Trophoblast cell (in vitro differentiated cells and primary cell): ENCODE measurements at places on chromosomes 16 and 17.

GRCh38 chr16:70635336-70636016, 10.9 kb upstream of the IL34 start:
- no peak overlapping the region for H3K4me3 ChIP-seq
- no peak overlapping the region for H3K27ac ChIP-seq
- peaks cover 3% of the 10 kb centered on the region for H3K4me1 ChIP-seq
- no peaks in the 10 kb centered on the region for H3K36me3 ChIP-seq
- H3K27me3 ChIP-seq: no peaks in the 10 kb centered on the region
- peak; percentile 44 for DNase-seq

GRCh38 chr16:49484451-49484849, 110.8 kb downstream of the C16orf78 start:
- no peak overlapping the region for H3K4me3 ChIP-seq
- DNase-seq: peak; percentile 22
- H3K27ac ChIP-seq: no peak overlapping the region
- no peaks in the 10 kb centered on the region for H3K4me1 ChIP-seq

GRCh38 chr17:39165178-39165840, 652 bp downstream of the ARL5C start:
- no peaks in the 10 kb centered on the region for H3K36me3 ChIP-seq
- DNase-seq: no peak
- H3K27ac ChIP-seq: no peak overlapping the region
- peaks cover 9% of the 10 kb centered on the region for H3K27me3 ChIP-seq
- H3K4me1 ChIP-seq: peaks cover 19% of the 10 kb centered on the region

DNA sequence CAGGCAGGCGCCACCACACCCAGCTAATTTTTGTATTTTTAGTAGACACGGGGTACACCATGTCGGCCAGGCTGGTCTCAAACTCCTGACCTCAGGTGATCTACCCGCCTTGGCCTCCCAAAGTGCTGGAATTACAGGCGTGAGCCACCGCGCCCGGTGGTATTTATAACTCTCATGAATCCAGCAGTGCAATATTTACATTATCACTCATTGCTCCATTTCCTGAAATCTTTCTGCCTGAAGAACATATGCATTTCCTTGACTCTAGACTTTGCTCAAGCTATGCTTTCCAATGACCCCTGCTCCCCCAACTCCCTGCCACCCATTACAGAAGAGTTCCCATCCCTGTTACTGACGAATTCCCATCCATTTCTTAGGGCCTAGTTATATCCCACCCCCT, 19.7 kb upstream of the NDUFAB1 start:
- H3K4me1 ChIP-seq: no peaks in the 10 kb centered on the region
- no peak overlapping the region for H3K4me3 ChIP-seq
- no peak overlapping the region for H3K27ac ChIP-seq
- no peaks in the 10 kb centered on the region for H3K27me3 ChIP-seq

- H3K36me3 ChIP-seq: no peaks in the 10 kb centered on the region
- H3K4me1 ChIP-seq: peaks cover 5% of the 10 kb centered on the region
- no peak overlapping the region for H3K27ac ChIP-seq
- H3K4me3 ChIP-seq: no peak overlapping the region
- no peaks in the 10 kb centered on the region for H3K27me3 ChIP-seq
- no peak for DNase-seq
Measured at GRCh38 chr17:6506679-6507231, 49.6 kb downstream of the PITPNM3 start.

DNA sequence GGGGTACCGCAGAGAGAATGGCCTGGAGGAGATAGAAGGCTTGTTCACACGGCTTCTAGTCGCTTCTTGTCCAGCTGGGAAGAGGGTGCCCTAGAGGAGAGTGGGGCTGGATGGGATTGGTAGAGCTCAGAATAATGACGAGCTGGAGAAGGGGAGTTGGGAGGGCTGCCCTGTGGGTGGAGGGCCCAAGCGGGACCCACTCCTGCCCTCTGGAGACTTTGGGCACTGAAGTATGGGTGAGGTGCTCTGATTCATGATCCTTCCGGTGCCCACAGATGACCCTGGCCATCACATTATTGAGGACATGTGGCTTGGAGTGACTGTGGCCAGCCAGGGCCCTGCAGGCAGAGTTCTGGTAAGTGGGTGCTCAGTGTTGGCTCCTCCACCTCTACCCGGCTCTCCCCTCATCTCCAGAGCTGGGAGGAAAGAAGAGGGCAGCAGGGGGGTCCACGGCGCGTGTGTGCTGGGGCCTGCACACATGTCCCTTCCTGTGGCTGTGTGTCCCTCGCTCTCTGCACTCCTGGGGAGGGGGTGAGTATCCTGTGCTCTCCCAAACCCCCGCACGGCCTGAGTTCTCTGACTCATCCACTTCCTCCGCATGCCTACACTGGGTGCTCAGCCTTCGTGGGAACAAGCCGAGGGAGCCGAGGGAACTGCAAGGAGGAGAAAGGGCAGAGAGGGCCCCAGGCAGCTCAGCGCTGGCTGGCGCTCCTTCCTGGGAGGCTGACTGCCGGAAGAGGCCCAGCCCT, 8.5 kb downstream of the ITGA3 start:
- peaks cover 12% of the 10 kb centered on the region for H3K36me3 ChIP-seq
- peaks cover 39% of the 10 kb centered on the region for H3K4me1 ChIP-seq
- H3K27ac ChIP-seq: peak overlapping the region; percentile 73

DNA sequence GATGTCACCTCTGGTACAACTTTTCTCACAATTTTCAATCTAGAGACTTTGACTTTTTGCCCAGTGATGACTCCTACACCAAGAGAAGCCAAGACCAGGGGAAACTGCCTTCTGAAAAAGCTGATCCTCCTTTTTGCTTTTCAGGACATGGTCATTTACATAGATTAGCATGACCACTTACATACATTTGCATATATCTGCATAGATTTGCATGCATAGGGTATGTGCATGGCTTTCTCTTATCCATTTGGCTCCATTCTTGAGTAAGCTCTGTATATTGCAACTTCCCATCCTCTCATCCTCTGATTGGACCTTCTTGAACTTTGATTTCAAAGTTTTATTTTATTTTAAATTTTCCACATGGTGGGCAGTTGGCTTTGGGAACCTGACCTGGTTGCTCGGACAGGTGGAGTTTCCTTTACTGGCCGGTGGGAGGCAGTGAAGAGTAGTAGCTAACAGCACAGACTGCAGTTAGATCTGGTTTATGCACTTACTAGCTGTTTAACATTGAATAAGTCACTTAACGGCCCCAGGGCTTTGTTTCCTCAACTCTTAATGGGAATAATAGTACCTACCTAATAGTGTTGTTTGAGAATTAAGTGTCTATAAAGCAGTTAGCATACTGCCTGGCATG, 92.9 kb downstream of the GPR139 start:
- no peak overlapping the region for H3K27ac ChIP-seq
- peak; percentile 11 for DNase-seq
- H3K4me1 ChIP-seq: no peaks in the 10 kb centered on the region
- no peaks in the 10 kb centered on the region for H3K36me3 ChIP-seq

- no peaks in the 10 kb centered on the region for H3K27me3 ChIP-seq
- no peaks in the 10 kb centered on the region for H3K36me3 ChIP-seq
- DNase-seq: no peak
Measured at GRCh38 chr17:16480995-16481394, 11.0 kb downstream of the LRRC75A start.

- H3K36me3 ChIP-seq: no peaks in the 10 kb centered on the region
- no peaks in the 10 kb centered on the region for H3K4me1 ChIP-seq
- peak overlapping the region; percentile 36 for H3K4me3 ChIP-seq
Measured at GRCh38 chr17:72875361-72875760, 217.1 kb downstream of the SLC39A11 start.

DNA sequence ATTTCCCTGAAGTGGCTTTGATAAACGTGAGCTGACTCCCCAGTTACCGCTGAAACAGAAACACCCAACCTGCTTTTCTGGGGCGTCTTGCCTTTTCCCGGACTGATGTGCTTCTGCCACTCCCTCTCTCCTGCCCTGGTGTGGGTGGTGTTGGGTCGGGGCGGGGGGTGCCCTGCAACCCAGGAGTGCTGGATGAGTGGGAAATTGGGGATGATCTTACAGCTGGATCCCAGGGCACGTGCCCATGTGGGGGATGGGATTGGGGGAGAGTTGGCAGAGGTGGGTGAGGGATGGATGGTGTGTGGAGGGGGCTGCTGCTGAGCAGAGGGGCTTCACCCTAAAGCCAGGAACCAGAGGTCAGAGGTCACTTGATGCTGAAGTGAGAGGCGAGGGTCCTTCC, 28.5 kb downstream of the PGS1 start:
- peaks cover 18% of the 10 kb centered on the region for H3K4me1 ChIP-seq
- H3K27me3 ChIP-seq: no peaks in the 10 kb centered on the region
- H3K4me3 ChIP-seq: no peak overlapping the region
- H3K27ac ChIP-seq: no peak overlapping the region
- H3K36me3 ChIP-seq: peaks cover 57% of the 10 kb centered on the region
- DNase-seq: no peak

DNA sequence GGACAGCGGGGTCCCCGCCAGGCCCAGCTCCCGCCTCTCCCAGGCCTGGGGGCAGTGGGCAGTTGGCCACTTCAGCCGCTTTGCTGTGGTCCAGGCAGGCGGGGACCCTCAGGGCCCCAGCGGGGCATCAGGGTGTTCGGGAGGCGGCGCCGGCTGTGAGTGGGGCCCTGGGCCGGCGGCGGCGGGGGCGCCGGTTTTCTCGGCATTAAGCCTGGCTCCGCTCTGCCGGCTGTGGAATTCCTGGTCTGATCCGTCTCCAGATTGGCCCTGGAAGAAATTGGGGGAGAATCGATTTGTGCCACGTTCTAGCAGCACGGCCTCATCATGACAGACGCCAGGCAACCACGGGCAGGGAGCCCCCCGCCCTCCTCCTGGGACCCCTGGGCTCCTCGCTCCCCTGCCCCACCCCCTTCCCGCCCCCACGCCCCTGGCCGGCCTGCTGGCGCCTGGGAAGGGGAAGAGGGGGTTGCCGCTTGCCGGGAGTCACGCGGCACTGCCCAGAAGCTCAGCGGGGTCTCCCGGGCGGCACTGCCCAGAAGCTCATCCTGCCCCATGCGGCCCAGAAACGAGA, 28.6 kb upstream of the SSTR5 start:
- no peak overlapping the region for H3K27ac ChIP-seq
- H3K36me3 ChIP-seq: no peaks in the 10 kb centered on the region
- H3K27me3 ChIP-seq: no peaks in the 10 kb centered on the region
- DNase-seq: no peak

GRCh38 chr16:35306915-35307314, 1847.5 kb downstream of the TP53TG3F start:
- no peak overlapping the region for H3K27ac ChIP-seq
- no peak for DNase-seq
- H3K4me3 ChIP-seq: no peak overlapping the region

GRCh38 chr16:90043526-90043925, 24.3 kb upstream of the DBNDD1 start:
- peaks cover 2% of the 10 kb centered on the region for H3K36me3 ChIP-seq
- DNase-seq: no peak

- no peak for DNase-seq
- no peaks in the 10 kb centered on the region for H3K4me1 ChIP-seq
- H3K4me3 ChIP-seq: no peak overlapping the region
- H3K36me3 ChIP-seq: no peaks in the 10 kb centered on the region
- H3K27me3 ChIP-seq: no peaks in the 10 kb centered on the region
Measured at GRCh38 chr17:28293994-28294393, 25.0 kb upstream of the TMEM97 start.

DNA sequence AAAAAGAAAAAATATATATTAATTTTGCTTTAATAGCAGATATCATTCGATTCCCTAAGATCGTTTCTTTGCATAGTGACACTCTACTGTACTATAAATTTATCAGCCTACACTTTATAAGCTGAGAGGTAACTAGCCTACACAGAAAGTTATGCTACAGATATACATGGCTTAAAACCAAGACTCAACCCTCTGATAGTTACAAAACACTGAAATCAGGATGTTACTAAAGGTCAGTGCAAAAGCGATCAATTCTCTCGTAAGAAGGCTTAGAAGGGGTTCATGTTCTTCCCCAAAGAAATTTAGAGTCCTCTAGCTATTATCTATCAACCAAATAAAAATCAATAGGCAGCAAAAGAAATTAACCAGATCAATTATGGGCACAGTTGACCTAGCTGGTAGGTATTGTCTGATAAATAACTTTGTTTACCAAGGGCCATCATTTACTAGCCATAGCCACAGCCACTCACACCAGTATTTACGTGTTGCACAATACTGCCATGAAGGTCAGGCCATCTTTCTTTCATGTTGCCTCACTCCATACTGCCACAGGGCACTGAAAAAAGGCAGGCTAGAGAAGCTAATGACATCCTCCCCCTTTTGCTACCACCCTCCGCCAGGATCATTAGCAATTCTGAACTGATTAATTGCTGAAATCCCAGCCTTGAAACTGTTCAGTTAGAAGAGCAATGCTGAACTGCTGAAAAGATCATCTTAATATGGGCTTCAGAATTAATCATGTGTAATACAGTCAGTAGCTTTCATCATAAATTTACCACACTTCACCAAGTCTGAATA, 43.7 kb downstream of the RND2 start:
- H3K4me3 ChIP-seq: no peak overlapping the region
- H3K27me3 ChIP-seq: no peaks in the 10 kb centered on the region
- no peak overlapping the region for H3K27ac ChIP-seq
- DNase-seq: peak; percentile 54
- H3K36me3 ChIP-seq: peaks cover 6% of the 10 kb centered on the region
- no peaks in the 10 kb centered on the region for H3K4me1 ChIP-seq

DNA sequence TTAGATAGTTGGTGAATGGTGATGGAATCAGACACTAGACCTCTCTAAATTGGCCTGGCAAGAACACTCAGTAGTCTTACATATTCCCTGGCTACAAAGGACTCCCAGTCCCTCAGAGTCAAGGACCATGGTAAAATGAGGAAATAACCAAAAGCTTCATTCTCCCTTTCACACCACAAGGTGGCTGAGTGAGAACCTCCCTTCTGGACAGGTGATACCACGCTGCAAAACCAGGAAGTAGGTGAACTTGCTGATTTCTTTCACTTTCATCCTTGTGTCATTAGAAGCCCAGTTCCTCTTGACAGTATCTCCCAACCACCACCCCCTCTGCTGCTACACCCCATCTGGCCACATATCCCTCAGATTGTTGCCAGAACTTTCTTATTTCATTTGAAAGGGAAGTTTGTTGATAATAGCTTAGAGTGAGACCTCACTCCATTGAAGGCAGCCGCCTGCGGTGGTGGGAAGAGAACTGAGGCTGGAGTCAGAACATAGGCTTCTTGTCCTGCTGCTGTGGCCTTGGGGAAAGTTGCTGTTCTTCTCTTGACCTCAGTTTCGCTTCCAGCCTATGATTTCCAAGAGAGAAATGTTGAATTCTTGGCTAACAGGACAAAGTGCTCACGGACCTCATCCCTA, 290.6 kb upstream of the CCL2 start:
- peaks cover 4% of the 10 kb centered on the region for H3K4me1 ChIP-seq
- H3K27ac ChIP-seq: no peak overlapping the region
- H3K27me3 ChIP-seq: no peaks in the 10 kb centered on the region
- peak; percentile 11 for DNase-seq
- no peaks in the 10 kb centered on the region for H3K36me3 ChIP-seq
- no peak overlapping the region for H3K4me3 ChIP-seq

- H3K4me1 ChIP-seq: peaks cover 2% of the 10 kb centered on the region
- no peaks in the 10 kb centered on the region for H3K27me3 ChIP-seq
- H3K36me3 ChIP-seq: no peaks in the 10 kb centered on the region
- peak; percentile 99 for DNase-seq
- H3K4me3 ChIP-seq: no peak overlapping the region
Measured at GRCh38 chr17:44331249-44331760, 6.7 kb upstream of the SLC25A39 start.
